ENCODE measurements at places on chromosomes 5 and 9.

GRCh38 chr5:75435096-75435495, 76.3 kb downstream of the CERT1 start:
- no peak for DNase-seq

- no peak for DNase-seq
Measured at GRCh38 chr9:133657120-133657661, 21.0 kb downstream of the DBH start.

- DNase-seq: no peak
Measured at GRCh38 chr5:127590156-127590722, 58.6 kb upstream of the CTXN3 start.

- no peak for DNase-seq
Measured at GRCh38 chr5:93497096-93497495, 83.9 kb downstream of the NR2F1-AS1 start.

All from urothelium cell line (cell line).